ENCODE measurements at places on chromosomes 3 and 15.

- DNase-seq: no peak
Measured at GRCh38 chr3:155748611-155749365, 3.9 kb upstream of the PLCH1 start.

GRCh38 chr15:70650567-70651302, 112.6 kb downstream of the UACA start:
- no peak for DNase-seq

DNA sequence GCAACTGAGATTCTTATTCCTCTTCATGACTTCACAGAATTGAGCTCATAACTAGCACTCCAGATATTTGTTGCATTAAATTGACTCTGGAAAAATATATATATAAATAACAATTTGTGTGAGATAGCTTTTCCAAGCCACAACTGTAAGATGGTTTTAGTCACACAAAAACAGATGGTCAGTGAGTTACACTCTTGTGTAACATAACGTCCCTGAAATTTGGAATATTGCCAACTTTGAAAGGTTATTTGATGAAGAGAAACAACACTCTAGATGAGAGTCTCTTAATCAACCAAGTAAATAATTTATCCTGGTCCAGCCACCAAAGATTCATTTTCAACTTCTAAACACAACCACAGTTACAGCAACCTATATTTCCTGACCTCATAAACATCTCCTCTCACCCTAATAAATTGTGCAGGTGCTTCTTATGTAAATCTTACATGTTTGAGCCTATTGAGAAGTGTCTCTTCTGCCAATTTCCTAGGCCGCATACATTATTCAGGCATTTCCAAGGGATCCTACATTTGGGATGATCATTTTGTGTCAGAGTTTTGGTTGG, 84.9 kb upstream of the ACP3 start:
- no peak for DNase-seq

- DNase-seq: no peak
Measured at GRCh38 chr15:82132096-82132495, 86.3 kb upstream of the MEX3B start.

- no peak for DNase-seq
Measured at GRCh38 chr3:12286927-12287726, 1.7 kb upstream of the PPARG start.

DNA sequence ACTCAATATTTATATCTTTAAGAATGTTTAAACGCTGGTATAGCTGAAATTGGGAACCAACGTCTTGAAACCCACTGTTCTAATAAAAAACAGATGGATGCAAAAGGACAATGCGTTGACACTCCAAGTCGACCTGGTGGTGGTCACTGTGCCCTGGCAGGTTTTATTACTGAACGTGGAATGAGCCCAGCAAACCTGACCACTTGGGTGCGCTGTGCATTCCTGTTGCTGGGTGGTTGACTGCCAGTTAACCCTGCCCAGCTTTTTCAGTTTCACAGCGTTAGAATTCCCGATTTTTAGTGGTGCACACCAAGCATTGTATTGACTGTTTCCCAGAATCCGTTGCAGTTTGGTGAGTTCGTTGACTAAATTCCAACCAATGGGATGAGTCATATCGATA, 384.4 kb downstream of the OCA2 start:
- DNase-seq: no peak

All from activated CD4-positive, alpha-beta T cell treated with anti-CD3 and anti-CD28 coated beads, Interleukin-2, amount 50 U/mL, for 48 hours (primary cell).